NCI-H510A treated with DMSO at 0.1 percent for 48 hours (cell line): ENCODE measurements at places on chromosomes 2 and 18.

GRCh38 chr2:74564222-74564621, 9.7 kb downstream of the DOK1 start:
- DNase-seq: no peak

- DNase-seq: no peak
Observed at GRCh38 chr2:20294231-20294630, 56.4 kb downstream of the PUM2 start.

DNA sequence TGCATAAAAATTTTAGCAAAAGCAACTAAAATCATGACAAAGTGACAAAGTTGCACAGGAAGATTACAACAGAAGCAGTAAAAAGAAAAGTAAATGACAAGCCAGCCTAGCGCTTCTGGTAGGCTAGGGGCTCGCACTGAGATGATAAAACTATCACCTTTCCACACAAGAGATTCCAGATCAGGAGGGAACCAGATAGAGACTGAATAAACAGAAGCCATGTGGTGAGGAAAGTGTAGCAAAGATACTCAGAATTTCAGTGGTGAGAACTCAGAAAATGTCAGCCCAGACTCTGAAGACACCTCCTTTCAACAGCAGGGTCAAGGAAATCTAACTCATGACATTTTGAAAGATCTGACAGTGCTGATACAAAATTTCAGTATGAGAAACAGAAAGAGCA, 77.4 kb upstream of the DNAJC10 start:
- no peak for DNase-seq

- no peak for DNase-seq
Observed at GRCh38 chr2:191298306-191298705, 53.1 kb downstream of the MYO1B start.

DNA sequence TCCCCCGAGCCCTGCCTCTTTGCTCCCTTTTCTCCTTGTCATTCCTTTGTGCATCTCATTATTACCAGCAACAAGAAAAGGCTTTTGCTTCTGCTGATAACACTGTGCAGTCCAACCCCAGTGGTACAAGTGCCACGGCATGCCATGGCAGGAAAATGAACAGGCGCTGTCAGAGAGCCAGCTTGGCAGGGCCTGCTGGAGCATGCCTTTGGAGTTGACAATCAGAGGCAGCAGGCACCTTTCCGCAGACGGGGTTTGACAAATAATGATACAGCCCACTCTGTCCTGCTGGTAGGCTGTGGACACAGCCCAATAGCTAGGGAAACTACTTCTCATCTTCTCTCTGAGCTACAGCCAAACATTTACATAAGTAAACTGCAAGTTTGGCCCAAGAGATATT, 243.9 kb upstream of the LRRTM1 start:
- DNase-seq: no peak

- DNase-seq: no peak
Observed at GRCh38 chr2:113850687-113851086, 39.2 kb upstream of the ACTR3 start.
